Stimulated activated CD4-positive, alpha-beta T cell treated with anti-CD3 and anti-CD28 coated beads, Interleukin-2, amount 100 ng/mL, for 24 hours (primary cell): ENCODE measurements at places on chromosomes 11 and 22.

DNA sequence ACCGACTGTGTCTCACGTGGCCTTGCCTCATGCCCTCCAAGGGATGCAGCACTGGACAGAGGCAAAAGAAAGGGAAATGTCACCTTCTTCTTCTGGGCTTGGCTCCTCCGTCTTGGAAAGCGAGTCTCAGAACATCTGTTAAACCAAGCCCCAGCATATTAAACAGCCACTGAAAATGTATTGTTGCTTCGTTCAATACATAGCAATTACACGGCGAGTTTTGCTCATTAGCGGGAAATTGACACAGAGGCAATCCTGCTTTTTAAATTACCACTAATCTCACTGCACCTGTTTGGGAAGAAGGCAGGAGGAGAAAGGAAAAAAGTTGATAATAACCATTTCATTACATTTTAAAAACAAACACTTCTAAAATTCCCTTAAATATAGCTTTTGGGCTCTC is 72.1 kb downstream of the SEZ6L start:
- DNase-seq: no peak

GRCh38 chr11:57935402-57936049 is 88.2 kb upstream of the OR9Q1 start:
- no peak for DNase-seq

- no peak for DNase-seq
These were observed 110.8 kb downstream of the WNT7B start for GRCh38 chr22:45866126-45866645.

DNA sequence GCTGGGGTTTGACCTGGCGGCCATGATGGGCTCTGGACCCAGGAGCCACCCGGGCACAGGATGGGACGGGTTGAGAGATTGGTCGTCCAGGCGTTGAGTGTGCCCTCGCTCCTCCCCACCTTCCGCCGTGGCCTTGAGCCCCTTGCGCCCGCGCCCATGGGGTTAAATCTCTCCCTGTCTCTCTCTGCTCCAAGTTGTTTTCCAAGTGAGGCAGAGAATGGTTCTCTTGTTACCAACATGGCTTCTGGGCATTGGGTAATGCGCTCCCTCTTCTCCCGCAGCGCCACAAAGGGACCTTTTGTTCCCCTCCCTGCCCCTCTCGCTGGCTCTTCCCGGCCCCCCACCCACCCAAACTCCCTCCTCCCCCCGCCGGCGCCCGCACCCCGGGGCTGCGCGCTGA is 18.8 kb upstream of the PICK1 start:
- DNase-seq: no peak

DNA sequence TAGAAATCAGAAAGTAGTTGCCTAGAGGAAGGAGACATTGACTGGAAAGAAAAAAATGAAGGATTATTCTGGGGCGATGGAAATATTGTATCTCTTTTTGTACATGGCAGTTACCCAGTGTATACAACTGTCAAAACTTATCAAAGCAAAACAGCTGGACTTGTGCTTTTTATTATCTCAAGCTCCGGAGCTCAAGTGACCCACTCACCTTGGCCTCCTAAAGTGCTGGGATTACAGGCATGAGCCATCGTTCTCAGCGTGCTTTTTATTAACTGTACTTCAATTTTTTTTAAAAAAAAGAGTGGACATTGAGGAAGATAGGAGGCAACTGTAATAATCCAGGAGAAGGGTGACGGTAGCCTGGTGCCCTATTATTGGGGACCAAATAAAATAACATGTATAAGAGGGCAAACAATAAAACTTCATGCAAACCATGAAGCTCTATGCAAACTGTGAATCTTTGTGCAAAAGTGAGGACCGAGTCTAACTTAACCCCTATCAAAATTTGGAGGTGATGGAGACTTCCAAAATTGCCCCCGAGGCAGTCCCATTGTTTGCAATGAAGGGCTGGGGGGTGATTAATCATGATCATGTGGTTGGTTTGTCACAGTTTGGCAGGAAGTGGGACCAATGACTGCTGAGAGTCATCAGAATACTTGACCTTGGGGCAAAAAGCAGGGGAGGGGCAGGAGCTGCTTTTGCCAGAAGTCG is 23.5 kb downstream of the FZD4 start:
- DNase-seq: no peak

DNA sequence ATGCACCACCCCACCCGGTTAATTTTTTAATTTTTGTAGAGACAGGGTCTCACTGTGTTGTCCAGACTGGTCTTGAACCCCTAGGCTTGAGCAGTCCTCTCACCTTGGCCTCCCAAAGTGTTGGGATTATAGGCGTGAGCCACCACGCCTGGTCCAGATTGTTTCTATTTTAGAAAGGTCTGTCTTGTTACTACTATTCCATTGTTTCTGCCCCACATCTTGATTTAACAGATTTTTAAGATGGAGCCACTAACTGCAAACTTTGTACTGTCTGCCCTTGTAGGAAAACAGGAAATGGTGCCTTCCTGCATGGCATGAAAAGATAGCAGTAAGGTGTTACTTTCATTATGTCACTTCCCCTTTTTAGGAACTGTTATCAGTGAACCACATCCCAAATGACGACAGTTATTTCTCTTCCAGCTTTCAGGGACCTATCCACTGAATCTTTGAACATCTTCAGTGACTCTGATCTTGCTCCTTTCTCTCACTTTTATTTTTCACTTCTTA is 23.2 kb downstream of the TAF1D start:
- DNase-seq: no peak

DNA sequence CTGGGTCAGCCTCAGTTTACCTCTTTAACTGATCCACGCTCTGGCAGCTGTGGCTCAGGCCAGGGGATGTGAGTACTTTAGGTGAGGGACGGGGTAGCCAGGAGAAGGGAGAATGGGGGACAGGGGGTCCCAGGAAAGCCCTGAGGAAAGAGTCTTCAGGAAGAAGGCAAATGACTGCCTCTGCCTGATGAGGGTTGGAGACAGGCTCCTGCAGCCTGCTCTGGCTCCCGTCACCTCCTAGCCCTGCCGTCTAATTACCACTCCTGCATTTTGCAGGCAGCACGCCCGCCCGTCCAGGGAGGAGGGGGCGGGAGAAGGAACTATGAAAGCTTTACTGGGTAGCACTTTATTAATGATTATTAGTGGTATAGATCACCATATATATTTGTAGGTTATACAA is 116.6 kb downstream of the CEP164 start:
- no peak for DNase-seq

GRCh38 chr11:128624269-128625175 is 37.2 kb upstream of the ETS1 start:
- peak; percentile 67 for DNase-seq

- DNase-seq: no peak
These were observed 14.8 kb upstream of the MFNG start for GRCh38 chr22:37500745-37501609.

DNA sequence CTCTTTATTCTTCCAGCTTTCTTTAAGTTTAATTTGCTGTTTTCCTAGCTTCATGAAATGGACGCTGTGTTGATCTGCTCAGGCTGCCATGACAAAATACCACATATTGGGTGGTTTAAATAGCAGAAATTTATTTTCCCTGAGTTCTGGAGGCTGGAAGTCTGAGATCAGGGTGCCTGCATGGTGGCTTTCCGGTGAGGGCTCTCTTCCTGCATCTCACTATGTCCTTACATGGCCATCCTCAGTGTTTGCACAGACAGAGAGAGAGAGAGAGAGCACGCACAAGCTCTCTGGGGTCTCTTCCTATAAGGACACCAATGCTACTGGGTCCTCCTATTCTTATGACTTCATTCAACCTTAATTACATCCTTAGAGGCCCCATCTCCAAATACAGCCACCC is 28.7 kb downstream of the MCAM start:
- DNase-seq: no peak

GRCh38 chr11:79100093-79100910 is 340.5 kb downstream of the TENM4 start:
- DNase-seq: peak; percentile 19

- DNase-seq: peak; percentile 43
These were observed 15.0 kb downstream of the DENND5A start for GRCh38 chr11:9250139-9250582.

- no peak for DNase-seq
These were observed 46.1 kb upstream of the RASSF10 start for GRCh38 chr11:12963051-12963450.

- DNase-seq: no peak
These were observed 91.5 kb upstream of the SESN3 start for GRCh38 chr11:95322539-95322938.

DNA sequence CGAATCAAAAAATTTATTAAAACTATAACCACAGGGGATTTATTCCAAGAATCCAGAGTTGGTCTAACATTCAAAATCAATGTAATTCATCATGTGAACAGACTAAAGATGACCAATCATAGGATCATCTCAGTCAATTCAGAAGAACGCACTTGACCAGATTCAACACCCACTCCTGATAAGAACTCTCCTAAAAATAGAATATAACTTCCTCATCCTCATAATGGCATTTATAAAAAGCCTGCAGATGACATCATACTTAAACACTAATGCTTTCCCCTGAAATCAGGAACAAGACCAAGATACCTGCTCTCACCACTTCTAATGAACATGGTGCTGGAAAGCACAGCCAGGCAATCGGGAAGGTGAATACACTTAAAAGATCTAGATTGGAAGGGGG is 10.5 kb upstream of the MUC2 start:
- DNase-seq: no peak

DNA sequence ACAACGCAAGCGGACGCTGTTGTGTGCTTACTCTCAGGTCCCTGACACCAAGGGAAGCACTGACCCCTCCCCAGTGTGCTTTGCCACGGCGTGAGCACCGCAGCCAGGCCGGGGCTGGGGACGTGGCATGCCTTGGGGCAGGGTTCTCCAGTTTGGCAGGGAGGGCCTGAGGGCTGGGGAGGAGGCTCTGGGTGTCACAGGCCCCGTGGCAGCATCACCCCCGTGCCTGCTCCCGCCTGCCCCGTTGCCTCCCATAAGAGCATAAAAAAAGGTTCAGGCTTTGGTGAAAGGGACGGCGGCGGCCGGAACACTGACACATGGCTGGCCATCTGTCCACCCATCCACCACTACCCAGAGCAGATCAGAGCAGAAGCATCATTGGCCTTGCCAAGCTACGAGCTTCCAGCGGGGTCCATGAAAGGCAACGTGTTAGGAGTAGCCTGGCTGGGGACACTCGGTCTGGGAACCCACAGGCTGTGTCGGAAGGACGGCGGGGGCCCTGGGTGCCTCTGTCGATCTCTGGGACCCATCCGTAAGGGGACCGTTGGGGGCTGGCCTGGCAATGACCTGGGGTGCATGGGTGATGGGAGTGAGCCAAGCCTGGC is 183.0 kb downstream of the IGLL1 start:
- no peak for DNase-seq

- DNase-seq: peak; percentile 30
These were observed 128.5 kb downstream of the CEP164 start for GRCh38 chr11:117456027-117456720.

DNA sequence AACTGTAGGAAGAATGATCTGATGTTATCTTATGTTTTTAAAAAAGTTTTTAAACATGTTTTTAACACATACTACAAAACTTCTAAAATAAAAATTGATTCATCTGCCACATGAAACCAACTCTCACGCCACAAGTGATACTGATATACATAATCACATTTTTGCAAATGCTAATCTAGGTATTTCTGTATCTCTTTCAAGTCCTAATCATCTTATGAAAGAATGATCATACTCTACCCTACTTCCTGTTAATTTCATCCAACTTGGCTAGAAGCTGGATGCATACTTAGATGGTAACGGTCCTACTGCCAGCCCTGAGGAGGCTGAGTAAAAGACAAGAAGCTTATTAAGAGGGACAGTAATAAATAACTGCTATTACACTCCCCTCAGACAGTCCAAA is 19.2 kb downstream of the THAP12 start:
- DNase-seq: no peak

- DNase-seq: no peak
These were observed 687.2 kb downstream of the OPCML start for GRCh38 chr11:132844956-132845696.

- no peak for DNase-seq
These were observed 908.5 kb downstream of the BRD1 start for GRCh38 chr22:48919187-48919590.

- no peak for DNase-seq
These were observed 49.7 kb downstream of the LINC01488 start for GRCh38 chr11:69531071-69531716.

- DNase-seq: no peak
These were observed 379.2 kb downstream of the SHANK2 start for GRCh38 chr11:70872955-70873735.

DNA sequence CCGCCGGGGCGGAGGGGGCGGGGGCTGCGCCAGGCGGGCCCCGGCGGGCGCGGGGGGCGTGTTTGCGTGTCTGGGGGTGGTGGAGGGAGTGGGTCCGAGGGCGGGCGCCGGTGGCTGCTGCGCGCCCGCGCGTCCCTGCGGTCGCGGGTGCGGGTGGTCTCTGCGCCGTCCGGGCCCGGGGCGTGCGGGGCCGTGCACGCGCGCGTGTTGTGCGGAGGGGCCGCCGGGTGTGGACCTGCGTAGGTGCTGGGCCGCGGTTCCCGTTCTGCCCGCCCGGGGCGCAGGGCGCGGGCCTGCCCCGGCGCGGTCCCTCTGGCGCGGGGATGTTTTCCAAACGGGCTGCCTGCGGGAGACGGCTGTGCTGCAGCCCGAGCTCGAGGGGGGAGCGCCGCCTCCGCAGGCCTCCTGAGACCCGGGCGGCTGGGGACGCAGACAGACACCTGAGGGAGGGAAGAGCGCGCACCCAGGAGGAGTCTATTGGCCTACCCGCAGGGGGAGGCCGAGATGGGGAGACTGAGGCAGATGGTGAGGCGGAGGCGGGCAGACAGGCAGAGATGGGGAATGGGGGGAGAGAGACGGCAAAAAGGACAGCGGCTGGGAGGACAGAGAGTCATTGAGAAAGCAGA is 442 bp downstream of the PELI3 start:
- peak; percentile 56 for DNase-seq

GRCh38 chr22:27267145-27267544 is 534.4 kb downstream of the MN1 start:
- no peak for DNase-seq

DNA sequence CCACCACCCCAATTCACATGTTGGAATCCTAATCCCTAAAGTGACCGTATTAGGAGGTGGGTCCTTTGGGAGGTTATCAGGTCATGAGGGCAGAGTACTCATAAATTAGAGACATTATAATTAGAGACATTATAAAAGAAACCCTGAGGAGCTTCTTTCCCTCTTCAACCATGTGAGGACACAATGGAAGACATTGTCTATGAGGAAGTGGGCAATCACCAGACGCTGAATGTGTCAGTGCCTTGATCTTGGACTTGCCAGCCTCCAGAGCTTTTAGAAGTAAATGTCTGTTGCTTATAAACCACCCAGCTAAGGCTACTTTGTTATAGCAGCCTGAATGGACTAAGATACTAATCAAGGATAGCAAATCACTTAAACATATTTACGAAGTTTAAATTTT is 14.8 kb downstream of the GAB2 start:
- no peak for DNase-seq
